A549 treated with GW870086 at 1 μM for 4 hours (cell line): ENCODE measurements at places on chromosomes 7 and 10. TPM values are rescaled to one million over a fixed set of nuclear protein-coding genes. Genes with fewer than 3 reads are reported as not detected.

CCL24 gene
- not detected in 5 replicates for total RNA-seq

LRRD1 gene
- total RNA-seq: not detected in 5 replicates

SPDYE9 gene
- not detected in 5 replicates for total RNA-seq

SUN3 gene
- total RNA-seq: not detected in 5 replicates

FRAT2 gene
- total RNA-seq: 5.1 to 7.9 TPM (median 7.6 TPM) in 5 replicates

GPR26 gene
- total RNA-seq: not detected in 5 replicates

EGFR gene
- total RNA-seq: 75.8 to 111 TPM (median 109 TPM) in 5 replicates

TMEM184A gene
- 6.7 to 13.2 TPM (median 9.5 TPM) in 5 replicates for total RNA-seq

CYP3A5 gene
- total RNA-seq: 0.91 to 1.6 TPM (median 1.4 TPM) in 5 replicates

LGI1 gene
- total RNA-seq: not detected in 5 replicates

DKK1 gene
- total RNA-seq: 403 to 445 TPM (median 426 TPM) in 5 replicates

OR2A5 gene
- total RNA-seq: not detected in 5 replicates

MYH16 gene
- total RNA-seq: 0.32 to 0.70 TPM (median 0.39 TPM) in 5 replicates

FBXL15 gene
- 6.5 to 9.6 TPM (median 8.2 TPM) in 5 replicates for total RNA-seq

AUTS2 gene
- 2.6 to 5.2 TPM (median 3.3 TPM) in 5 replicates for total RNA-seq

LEP gene
- total RNA-seq: not detected in 5 replicates

SMNDC1 gene
- 44.4 to 50.5 TPM (median 47.4 TPM) in 5 replicates for total RNA-seq

ITIH2 gene
- total RNA-seq: 0.23 to 0.42 TPM (median 0.31 TPM) in 5 replicates

PAPOLB gene
- total RNA-seq: not detected in 5 replicates

CALCR gene
- not detected in 5 replicates for total RNA-seq

RASSF4 gene
- total RNA-seq: 1.6 to 2.8 TPM (median 1.9 TPM) in 5 replicates

GPR15LG gene
- not detected in 5 replicates for total RNA-seq

MOGAT3 gene
- not detected in 5 replicates for total RNA-seq

C7orf33 gene
- total RNA-seq: not detected in 5 replicates

SFRP4 gene
- 2.6 to 4.1 TPM (median 3.8 TPM) in 5 replicates for total RNA-seq

SEC31B gene
- total RNA-seq: 1.3 to 2.5 TPM (median 2.0 TPM) in 5 replicates

SAMD9L gene
- 0.54 to 1.2 TPM (median 0.81 TPM) in 5 replicates for total RNA-seq

GPER1 gene
- total RNA-seq: 0.72 to 1.2 TPM (median 0.79 TPM) in 5 replicates

CTTNBP2 gene
- 0.20 to 0.50 TPM (median 0.33 TPM) in 5 replicates for total RNA-seq

C10orf143 gene
- total RNA-seq: 0.24 to 1.1 TPM (median 0.47 TPM) in 5 replicates

LIPJ gene
- total RNA-seq: not detected in 5 replicates

LDB3 gene
- total RNA-seq: 0.03 to 0.07 TPM (median 0.04 TPM) in 4 of 5 replicates, not detected in the other

GATA3 gene
- total RNA-seq: 3.2 to 4.3 TPM (median 3.9 TPM) in 5 replicates

EPHA1 gene
- 0.15 to 0.29 TPM in 2 of 5 replicates, not detected in the others for total RNA-seq

CD36 gene
- total RNA-seq: 0.08 to 0.10 TPM in 2 of 5 replicates, not detected in the others

IGFBP3 gene
- 126 to 190 TPM (median 166 TPM) in 5 replicates for total RNA-seq

DNAJC12 gene
- 59.2 to 73.8 TPM (median 66.7 TPM) in 5 replicates for total RNA-seq

ZNF804B gene
- not detected in 5 replicates for total RNA-seq

PDGFA gene
- total RNA-seq: 24.2 to 29.2 TPM (median 25.2 TPM) in 5 replicates

FFAR4 gene
- total RNA-seq: 0.11 to 0.30 TPM (median 0.16 TPM) in 5 replicates

CPED1 gene
- not detected in 5 replicates for total RNA-seq

THSD7A gene
- total RNA-seq: 1.3 to 3.0 TPM (median 2.2 TPM) in 5 replicates

HMX3 gene
- 0.19 TPM in 1 of 5 replicates, not detected in the others for total RNA-seq

TSPAN13 gene
- 13.1 to 19.3 TPM (median 17.6 TPM) in 5 replicates for total RNA-seq

FGF8 gene
- total RNA-seq: not detected in 5 replicates

AMPH gene
- total RNA-seq: 0.09 to 0.12 TPM (median 0.10 TPM) in 3 of 5 replicates, not detected in the others

RNF133 gene
- not detected in 5 replicates for total RNA-seq

ZNF248 gene
- total RNA-seq: 2.9 to 4.9 TPM (median 3.8 TPM) in 5 replicates

NODAL gene
- not detected in 5 replicates for total RNA-seq

CDHR1 gene
- 0.06 to 0.26 TPM (median 0.15 TPM) in 5 replicates for total RNA-seq

RSPH10B gene
- 0.06 to 0.14 TPM (median 0.14 TPM) in 3 of 5 replicates, not detected in the others for total RNA-seq

SPDYE6 gene
- total RNA-seq: not detected in 5 replicates

C1QL3 gene
- not detected in 5 replicates for total RNA-seq

CCDC172 gene
- not detected in 5 replicates for total RNA-seq

DPP6 gene
- 0.26 TPM in 1 of 5 replicates, not detected in the others for total RNA-seq

CALN1 gene
- total RNA-seq: not detected in 5 replicates

CALHM3 gene
- total RNA-seq: 0.10 to 0.35 TPM (median 0.22 TPM) in 4 of 5 replicates, not detected in the other

MMD2 gene
- not detected in 5 replicates for total RNA-seq
